ENCODE measurements at places on chromosomes 16 and 17.

DNA sequence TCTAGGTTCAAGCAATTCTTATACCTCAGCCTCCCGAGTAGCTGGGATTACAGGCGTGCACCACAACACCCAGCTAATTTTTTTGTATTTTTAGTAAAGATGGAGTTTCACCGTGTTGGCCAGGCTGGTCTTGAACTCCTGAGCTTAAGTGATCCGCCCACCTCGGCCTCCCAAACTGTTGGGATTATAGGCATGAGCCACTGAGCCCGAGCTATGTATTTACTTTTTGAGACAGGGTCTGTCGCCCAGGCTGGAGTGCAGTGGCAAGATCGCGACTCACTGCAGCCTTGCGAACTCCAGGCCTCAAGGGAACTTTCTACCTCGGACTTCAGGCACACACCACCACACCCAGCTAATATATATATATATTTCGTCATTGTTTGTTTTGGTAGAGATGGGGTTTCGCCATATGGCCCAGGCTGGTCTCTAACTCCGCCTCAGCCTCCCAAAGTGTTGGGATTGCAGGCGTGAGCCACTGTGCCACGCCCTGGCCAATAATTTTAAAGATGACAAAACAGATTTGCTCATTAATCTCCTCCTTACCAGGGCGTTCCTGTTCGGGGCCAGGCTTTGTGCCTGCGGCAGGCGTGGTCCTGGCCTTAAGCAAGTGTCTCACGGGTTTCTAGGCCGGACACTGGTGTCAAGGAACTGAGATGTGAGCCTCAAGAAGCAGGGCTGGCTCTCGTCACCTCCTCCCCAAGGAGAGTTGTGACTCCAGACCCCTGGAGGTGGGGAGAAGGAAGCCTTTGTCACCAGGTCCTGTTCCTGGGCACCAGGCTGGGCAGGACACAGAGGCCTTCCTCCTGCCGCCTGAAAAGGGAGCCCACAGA lies 4.3 kb upstream of the NPW start:
- no peak for DNase-seq

DNA sequence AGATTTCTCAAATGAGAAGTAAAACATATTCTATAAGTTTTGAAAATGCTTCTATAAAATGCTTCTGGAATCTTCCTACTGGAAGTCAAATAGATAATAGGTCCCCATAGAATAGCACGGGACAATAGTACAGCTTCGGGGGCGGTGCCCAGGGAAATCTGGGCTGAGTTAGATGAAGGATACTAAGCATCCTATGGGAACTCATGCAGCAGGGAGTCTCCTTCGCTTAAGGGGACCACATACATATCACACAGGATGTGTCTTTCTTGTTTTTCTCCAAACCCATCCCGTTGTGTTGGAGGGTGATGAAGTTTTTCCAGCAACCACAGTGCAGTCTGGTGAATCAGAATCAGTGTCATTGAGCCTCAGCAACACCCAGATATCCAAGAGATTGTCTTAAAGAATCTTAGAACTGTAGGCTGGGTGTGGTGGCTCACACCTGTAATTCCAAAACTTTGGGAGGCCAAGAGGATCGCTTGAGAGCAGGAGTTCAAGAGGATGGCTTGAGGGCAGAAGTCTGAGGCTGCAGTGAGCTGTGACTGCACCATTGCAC lies 84.2 kb downstream of the PITPNC1 start:
- DNase-seq: no peak

DNA sequence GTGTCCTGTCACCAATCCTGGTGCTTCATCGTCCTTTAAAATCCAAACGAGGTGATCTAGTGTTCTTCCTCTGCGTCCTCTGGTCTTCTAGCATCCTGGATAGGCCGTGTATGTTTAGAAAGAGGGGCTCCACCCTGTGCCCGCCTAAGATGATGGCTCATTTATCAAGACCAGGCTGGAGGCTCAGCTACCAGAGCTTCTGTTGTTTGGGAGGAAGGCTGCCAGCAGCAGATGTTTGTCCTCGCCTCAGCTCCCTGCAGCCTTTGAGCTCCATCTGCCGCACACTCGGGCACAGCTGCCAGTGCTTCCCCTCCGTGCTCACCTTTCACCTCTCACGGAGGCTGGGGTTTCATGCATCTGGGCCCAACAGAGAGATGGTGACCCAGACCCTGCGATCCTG lies 954.7 kb upstream of the RBFOX1 start:
- no peak for DNase-seq

GRCh38 chr16:49832177-49832576 lies 23.7 kb downstream of the ZNF423 start:
- no peak for DNase-seq

- peak; percentile 91 for DNase-seq
These were observed at the start of gene NT5C for GRCh38 chr17:75131278-75132017. Gene NT5C, minus strand, starts transcription at chr17:75131742. Its CDS starts 35 bp downstream, at chr17:75131707.

- DNase-seq: no peak
These were observed 44.7 kb upstream of the MEAK7 start for GRCh38 chr16:84548971-84549844.

GRCh38 chr16:734208-734980 lies 6.4 kb downstream of the CIAO3 start:
- DNase-seq: no peak

DNA sequence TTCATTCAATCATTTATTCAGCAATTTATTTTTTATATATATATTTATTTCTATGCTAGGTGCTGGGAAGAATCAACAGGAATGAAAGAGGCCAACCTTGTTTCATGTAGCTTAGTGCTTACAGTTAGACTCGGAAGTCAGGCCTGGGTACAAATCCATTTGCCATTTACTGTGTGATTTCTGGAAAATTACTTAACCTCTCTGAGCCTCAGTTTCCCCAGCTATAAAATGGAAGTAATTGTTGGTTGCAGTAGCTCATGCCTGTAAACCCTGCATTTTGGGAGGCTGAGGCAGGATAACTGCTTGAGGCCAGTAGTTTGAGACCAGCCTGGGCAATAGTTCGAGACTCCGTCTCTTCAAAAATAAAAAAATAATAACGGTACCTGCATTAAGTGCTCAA lies 27.2 kb upstream of the MLKL start:
- no peak for DNase-seq

DNA sequence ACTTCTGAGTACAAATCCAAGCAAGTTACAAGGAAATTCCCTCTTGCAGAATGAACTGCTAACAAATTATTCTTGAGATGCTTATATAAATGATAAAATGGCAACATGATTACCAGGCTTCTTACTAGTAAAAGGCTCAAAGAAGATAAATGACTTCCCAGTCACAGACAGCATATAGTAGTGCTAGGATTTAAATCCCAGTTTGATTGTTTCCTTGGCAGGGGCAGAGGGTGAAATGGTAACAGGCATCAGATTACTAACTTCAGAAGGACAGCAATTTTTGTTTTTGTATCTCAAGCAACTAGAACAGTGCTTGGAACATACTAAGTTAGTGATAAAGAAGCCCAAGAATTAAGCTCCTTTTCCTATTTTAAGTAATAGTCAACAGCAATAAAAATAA lies 102.8 kb downstream of the SSH2 start:
- DNase-seq: no peak

GRCh38 chr16:69706256-69706974 lies 19.9 kb downstream of the NQO1 start:
- DNase-seq: no peak

DNA sequence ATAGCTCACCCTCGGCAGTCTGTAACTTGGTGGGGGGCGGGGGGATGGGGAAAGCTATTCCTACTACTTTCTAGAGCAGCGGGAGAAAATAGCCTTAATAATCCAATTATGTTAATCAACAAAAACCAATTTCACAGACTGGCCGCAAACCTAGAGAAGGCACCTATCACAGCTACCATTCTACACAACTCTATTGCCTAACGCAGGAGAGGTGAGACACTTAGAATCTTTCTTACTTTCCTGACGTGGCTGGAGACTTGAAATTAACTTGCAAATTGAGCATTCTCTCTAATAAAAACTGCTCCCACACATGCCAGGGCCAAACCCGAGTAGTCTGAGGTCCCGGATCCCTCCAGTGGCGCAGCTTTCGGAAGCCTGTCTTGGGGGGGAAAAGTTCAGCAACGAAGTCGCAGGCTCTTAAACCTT lies 794 bp downstream of the SMG6 start:
- DNase-seq: no peak

- DNase-seq: no peak
These were observed 290.6 kb upstream of the CCL2 start for GRCh38 chr17:33964344-33964979.

- no peak for DNase-seq
These were observed 33.8 kb downstream of the CBFA2T3 start for GRCh38 chr16:88943131-88943664.

DNA sequence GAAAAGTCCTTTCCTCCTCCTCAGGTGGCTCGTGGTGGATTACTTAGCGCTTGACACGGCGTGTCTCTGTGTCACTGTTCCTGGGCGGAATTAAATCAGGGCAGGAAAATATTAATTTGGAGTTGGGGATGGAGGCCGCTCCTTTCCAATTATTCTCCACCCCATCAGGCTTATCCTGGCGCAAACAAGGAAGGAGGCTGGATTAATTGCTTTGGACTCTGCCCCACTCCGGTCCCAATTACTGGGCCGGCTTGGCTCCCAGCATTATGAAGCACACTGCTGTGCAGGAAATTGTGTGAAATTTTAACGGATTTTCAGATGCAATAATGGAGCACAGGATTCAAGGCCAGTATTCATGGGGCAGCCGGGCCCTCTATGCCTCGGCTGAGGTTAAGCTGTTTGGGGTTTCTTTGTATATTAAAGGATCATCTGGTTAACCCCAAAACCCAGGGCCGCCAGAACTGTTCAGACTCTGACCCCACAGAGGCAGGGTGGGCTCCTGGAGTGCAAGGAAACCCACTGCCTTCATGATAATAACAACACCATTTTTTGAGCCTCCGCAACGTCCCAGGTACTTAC lies 87.8 kb downstream of the MRM1 start:
- no peak for DNase-seq

- no peak for DNase-seq
These were observed 37.3 kb upstream of the ANKFY1 start for GRCh38 chr17:4301066-4301465.

DNA sequence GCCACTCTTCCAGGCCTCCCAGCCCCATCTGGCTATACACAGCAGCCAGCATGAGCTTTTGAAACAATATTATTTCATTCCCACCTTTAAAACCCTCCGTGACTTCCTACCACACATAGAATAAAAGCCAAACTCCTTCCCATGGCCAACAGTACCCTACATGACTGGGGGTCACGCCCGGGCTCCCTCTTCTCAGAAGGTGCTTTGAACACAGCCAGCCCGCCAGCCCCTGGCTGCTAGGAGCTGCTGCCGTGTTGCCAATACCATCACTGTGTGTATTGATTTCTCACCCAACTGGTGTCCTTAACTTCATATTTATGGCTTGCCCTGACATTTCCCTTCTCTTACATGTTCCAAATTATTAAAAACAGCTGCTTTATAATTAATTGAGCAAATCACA lies 111.2 kb downstream of the GNAO1 start:
- DNase-seq: no peak

- DNase-seq: no peak
These were observed 2.4 kb downstream of the SERPINF1 start for GRCh38 chr17:1764284-1764683.

GRCh38 chr17:48603959-48604769 lies 622 bp downstream of the HOXB6 start:
- DNase-seq: no peak

DNA sequence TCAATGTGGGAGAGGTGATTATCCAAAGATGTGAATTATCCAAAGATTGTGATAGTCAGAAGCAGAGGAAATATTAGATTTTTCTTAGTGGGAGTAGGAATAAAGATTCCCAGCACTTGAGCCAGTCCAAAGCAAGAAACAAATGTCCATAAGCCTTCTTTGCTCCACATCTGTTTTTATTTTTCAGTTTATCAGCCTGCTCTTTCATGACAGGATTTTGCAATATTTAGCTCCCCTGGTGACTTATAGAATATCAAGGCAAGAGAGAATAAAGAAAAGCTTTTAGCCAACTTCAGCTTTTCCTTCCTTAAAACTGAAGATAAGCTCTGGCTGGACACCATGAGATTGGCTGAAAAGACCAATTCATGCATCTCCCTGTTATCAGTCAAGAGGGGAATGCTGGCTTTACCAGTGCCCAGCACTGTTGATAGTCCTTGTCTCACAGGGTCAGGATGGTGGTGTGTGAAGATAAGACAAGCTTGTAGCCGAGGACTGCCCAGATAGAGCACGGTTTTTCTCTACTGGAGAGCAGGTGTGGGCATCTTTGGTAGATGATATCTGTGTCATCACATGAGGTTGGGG lies 706.5 kb downstream of the KCNJ2 start:
- DNase-seq: no peak

- no peak for DNase-seq
These were observed 33.5 kb upstream of the SREBF1 start for GRCh38 chr17:17870247-17870646.

GRCh38 chr17:82689077-82689476 lies 9.4 kb downstream of the RAB40B start:
- no peak for DNase-seq

GRCh38 chr17:65455154-65455971 lies 106.1 kb downstream of the AXIN2 start:
- DNase-seq: no peak

DNA sequence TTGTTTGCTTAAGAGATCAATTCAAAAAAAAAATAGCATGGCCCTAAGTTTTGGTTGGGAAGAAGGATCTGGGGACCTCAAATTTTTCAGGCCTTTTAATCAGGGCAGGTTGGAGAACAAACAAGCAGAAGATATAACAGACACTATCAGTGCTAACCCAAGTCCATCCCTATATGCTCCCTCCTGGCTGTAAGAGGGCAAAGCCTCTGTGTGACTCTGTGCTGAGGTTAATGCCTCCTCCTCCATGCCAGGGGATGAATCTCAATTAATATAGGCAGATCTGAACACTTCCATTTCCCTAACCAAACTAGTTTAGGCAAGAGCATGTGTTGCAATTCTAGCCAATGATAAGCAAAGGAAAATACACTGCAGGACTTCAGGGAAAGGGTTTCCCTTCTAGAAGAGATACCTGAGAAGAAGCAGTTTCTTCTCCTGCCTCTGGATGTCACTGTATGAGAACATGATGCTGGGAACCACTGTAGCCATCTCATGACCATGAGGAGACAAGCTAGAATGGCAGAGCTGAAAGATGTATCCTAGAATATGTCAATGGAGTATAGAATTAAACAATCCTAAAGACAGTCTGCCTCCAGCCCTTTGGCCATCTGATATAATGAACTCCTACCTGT lies 76.0 kb downstream of the CHD9NB start:
- DNase-seq: peak; percentile 42

GRCh38 chr17:73354423-73355284 lies 42.9 kb upstream of the CDC42EP4 start:
- no peak for DNase-seq

DNA sequence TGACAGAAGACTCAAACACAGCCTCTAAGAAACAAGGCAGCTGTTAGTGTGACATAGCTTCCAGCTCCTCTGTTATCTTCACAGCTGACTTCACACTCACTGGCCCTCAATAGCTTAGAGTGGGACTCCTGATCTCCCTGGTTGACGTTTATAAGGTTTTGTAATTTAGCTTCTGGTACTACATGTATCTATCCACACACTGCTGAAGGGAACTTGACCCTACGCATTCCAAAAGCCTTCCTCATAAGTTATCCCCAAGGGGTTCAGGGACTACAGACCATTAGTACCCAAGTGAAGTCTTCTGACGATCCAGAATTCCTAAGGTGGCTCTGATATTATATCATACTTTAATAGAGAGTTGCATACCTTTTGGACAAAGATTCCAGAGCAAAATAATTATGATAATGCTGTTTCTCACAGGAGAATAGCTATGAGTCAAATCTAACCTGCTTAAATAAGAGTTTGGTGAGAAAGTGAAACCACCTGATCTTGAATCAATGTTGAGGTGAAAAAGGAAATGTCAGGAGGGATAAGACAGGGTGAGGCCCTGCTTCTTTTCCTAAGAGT lies 14.5 kb downstream of the ACACA start:
- no peak for DNase-seq

GRCh38 chr17:13540546-13540945 lies 61.2 kb downstream of the HS3ST3A1 start:
- DNase-seq: no peak
